RCC 7860 (cell line): ENCODE measurements at places on chromosomes 11 and 22.

DNA sequence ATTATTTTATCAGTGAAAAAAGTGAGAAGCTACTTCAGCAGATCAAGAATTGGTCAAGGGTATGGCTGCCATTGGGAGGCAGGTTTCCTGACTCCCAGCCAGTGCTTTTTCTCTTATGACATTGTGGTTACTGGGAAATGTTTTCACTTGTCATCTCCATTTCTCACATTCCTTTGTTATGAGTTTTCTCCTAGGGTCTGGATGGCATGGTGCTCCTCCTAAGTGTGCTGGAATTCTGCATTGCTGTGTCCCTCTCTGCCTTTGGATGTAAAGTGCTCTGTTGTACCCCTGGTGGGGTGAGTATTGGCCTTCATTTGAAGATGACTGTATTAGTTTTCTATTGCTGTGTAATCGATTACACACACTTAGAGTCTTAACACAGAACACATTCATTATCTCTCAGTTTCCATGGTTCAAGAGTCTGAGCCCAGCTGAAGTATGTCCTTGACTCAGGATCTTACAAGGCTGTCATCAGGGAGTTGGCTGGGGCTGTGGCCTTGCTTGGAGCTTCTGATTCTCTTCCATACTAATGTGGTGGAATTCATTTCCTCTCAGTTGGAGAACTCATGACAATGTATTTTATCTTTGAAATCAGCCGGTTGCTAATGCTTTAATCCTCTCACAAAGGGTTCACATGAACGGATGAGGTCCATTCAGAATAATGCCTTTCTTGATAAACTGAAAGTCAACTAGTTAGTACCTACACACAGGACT, 21.0 kb upstream of the MS4A6E start:
- DNase-seq, result peak; percentile 74

DNA sequence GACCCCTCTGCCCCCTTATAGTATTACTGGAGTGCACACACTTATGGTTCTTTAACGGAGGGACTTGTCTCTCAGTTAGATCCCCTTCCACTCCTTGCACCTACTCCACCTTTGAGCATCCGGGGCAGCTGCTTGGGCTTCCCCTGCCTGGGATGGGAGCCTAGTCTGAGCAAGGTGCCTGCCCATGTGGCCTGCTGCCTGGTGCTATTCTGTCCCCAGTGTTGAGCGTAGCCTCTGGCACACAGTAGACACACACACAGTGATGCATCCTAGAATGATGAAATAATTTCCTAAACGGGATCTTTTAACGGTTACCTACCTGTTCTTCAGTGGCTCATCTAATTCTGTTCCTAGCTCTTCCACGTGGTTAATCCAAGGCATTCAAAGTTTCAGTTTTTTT, 22.4 kb downstream of the PPFIA1 start:
- DNase-seq, result no peak

- DNase-seq, result no peak
Measured at GRCh38 chr11:34261820-34262219, 96.0 kb downstream of the ABTB2 start.

DNA sequence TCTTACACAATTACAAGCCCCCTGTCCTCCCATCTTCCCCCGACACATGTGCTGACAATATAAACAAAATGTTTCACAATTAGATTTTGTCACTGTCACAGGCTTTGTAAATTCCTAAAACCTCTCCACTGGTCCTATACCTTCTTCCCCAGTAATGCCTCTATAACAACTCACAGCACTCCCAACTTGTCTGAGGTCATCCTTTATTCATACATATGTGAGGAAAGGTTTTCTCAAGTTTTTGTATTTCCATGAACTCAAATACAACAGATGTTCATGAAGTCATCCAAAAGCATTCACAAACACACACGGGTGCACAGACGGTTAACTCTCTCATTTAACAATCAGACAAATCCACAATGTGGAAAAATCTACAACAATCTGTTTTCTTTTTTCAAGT, 1.9 kb downstream of the OR52H1 start:
- DNase-seq, result no peak

- no peak for DNase-seq
Measured at GRCh38 chr11:118003456-118003855, 17.3 kb downstream of the IL10RA start.

- peak; percentile 34 for DNase-seq
Measured at GRCh38 chr11:33742249-33742851, 6.1 kb upstream of the CD59 start.
